ENCODE measurements at places on chromosomes 1 and 21.

GRCh38 chr1:183977717-183978116, 59.8 kb downstream of the COLGALT2 start:
- DNase-seq: no peak

DNA sequence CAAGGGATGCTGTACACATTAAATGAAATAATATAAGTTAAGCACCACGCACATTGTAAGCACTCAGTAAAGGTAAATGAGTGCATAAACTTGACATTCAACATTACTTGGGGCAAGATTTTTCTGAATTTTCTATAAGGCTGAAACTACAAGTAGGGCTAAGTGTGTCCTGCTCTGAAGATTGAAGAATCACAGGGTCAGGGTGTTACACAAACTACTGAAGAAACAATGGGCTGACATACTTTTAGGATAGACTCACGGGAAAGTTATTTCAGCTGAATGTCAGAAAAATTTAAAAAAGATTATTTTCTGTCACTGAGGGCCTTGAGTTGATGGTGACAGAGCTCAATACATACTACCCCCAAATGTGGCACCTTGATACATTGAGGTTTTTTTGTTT, 644.2 kb upstream of the PLXNA2 start:
- DNase-seq: no peak

GRCh38 chr21:37139902-37140301, 66.8 kb downstream of the TTC3 start:
- no peak for DNase-seq

- DNase-seq: no peak
These were observed at the start of gene S100A5 for GRCh38 chr1:153540394-153541361. S100A5 (minus strand) TSS chr1:153540934; CDS start chr1:153540191, 743 bp downstream.

DNA sequence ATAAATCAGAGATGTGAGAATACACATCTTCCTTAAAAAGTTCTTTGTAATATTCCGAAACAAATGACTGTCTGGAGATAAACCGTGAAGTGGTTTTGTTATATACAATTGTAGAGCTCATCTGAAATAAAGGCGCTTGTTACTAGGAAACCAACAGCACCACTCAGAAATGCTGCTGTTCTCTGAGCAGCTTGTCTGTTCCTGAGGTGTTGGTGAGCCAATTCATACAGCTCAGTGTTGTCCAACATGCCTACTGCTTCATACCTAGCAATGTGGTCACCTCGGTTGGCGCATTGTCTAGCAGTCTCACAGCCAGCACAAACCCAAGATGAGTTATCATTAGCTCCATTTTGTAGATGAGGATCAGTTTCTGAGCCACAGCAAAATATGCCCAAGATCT, 44.4 kb downstream of the GFI1 start:
- DNase-seq: no peak

- DNase-seq: no peak
These were observed 103.9 kb upstream of the KCND3 start for GRCh38 chr1:112093372-112093694.

Data from HepG2 (cell line).